SK-MEL-5 (cell line): ENCODE measurements at places on chromosomes 12 and 14. TPM values are rescaled to one million over a fixed set of nuclear protein-coding genes. Genes with fewer than 3 reads are reported as not detected.

DNA sequence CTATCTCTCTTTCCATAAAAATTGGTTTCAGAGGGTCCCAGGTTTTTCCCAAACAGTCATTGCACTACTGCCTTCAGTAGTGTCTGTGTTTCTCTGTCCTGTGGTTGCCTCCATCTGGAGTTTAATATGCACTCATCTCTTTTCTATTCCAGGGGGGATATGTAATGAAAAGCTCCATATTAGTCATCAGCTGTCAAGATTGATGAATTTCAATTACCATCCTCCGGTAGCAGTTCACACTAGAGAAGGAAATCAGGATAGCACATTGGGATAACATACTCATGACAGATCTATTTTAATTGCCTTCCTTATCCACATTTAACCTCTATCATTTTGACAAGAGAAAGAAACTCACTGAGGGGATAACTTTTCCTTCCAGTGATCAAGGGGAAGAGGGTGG is 589.0 kb upstream of the SEL1L start:
- DNase-seq, result no peak

The KRT75 gene
- not detected in 2 replicates for total RNA-seq

- DNase-seq, result no peak
Measured at GRCh38 chr12:83210933-83211332, 524.2 kb downstream of the TMTC2 start.

DNA sequence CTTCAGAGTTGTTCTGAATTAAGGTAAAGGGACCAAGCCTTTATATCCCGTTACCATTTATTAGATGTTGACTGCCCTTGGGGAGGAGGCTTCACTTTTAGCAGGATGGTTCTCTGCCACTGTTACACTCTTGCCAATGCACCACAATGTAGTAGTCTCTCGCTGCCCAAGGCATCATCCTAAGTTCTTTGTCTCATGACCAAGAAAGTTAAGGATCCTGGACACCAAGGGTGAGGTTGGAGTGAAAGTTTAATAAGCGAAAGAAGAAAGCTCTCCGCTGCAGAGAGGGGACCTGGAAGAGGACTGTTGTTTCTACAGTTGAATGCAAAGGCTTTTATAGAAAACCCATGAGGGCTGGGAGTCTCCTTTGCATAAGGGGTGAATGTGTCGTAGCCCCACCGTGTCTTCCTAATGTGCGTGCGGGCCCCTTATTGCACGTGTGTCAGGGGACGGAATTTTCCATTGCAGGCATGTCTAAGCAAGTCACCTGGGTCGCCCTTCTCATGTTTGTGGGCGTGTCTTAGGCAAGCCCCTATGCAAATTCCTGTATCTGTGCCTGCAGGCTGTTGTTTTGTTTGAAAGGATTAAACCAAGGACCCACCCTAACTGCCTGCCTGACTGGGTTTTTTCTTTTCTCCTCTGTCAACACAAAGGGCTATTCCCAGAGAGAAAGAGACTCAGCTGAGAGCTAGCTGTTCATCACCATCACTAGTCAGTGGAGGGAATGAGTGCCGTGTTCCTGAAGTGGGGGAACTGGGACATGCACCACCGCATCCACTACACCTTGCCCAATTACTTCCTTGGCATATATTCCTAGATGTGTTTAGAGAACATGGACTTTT is 17.6 kb upstream of the RNASE1 start:
- DNase-seq, result no peak

The VCPKMT gene
- 4.9 and 6.8 TPM in 2 replicates for total RNA-seq

GRCh38 chr12:123494124-123494851 is 36.3 kb downstream of the SNRNP35 start:
- DNase-seq, result no peak

The RIPK3 gene
- total RNA-seq, result not detected in 2 replicates

The MDGA2 gene
- total RNA-seq, result 8.2 and 10.5 TPM in 2 replicates
